ENCODE measurements at places on chromosomes 4 and X.

DNA sequence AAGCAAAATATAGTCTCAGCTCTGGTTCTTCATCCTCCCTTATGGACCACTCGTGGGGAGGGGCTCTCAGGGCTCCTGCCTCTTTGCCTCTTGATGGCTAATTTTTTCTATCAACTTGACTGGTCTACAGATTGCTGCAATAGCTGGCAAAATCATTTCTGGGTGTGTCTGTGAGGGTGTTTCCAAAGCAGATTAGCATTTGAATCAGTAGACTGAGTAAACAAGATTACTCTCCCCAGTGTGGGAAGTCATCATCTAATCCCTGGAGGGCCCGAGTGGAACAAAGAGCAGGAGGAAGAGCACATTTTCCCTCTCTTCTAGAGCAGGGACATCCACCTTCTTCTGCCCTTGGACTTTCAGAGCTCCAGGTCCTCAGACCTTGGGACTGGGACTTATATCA, 153.5 kb downstream of the STK32B start:
- DNase-seq, result no peak

GRCh38 chr4:123401271-123402120, 4.9 kb downstream of the SPRY1 start:
- DNase-seq, result no peak

GRCh38 chr4:1246901-1247863, 1.7 kb downstream of the CTBP1 start:
- no peak for DNase-seq

DNA sequence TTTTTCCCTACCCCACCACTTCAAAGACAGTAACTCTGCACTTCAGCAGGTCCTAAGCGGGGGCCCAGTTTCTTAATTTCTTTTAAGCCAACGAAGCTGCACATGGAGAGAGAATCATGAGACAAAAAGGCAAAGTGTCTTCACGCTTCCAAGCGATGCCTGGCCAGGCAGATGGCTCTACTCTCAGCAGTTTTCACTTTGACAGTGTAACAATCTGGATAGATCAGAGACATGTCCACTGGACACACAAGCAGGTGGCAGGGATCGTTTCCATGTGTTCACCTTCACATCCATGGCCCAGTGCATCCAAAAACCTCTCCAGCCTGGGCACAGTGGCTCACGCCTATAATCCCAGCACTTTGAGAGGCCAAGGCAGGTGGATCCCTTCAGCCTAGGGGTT, 27.8 kb downstream of the PPP2R2C start:
- DNase-seq, result no peak

GRCh38 chrX:120752431-120753082, 122.7 kb upstream of the C1GALT1C1 start:
- no peak for DNase-seq

- DNase-seq, result no peak
These were observed 277.3 kb upstream of the KLF3 start for GRCh38 chr4:38386654-38387188.

DNA sequence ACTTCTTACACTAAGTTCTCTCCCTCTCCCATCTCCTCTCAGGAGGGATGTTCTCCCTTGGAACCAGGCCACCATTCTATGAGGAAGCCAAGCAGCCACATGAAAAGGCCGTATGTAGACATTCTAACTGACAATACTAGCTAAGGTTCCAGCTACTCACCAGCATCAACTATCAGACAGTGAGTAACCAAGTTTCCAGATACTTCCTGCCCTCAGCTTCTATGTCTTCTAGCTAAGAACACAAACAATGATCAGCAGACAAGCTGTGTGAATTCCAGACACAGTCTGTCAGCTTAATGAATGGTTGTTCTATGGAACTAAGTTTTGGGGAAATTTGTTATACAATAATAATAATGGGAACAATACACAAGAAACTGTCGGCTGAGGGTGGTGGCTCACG, 50.8 kb downstream of the SMIM14 start:
- DNase-seq, result no peak

DNA sequence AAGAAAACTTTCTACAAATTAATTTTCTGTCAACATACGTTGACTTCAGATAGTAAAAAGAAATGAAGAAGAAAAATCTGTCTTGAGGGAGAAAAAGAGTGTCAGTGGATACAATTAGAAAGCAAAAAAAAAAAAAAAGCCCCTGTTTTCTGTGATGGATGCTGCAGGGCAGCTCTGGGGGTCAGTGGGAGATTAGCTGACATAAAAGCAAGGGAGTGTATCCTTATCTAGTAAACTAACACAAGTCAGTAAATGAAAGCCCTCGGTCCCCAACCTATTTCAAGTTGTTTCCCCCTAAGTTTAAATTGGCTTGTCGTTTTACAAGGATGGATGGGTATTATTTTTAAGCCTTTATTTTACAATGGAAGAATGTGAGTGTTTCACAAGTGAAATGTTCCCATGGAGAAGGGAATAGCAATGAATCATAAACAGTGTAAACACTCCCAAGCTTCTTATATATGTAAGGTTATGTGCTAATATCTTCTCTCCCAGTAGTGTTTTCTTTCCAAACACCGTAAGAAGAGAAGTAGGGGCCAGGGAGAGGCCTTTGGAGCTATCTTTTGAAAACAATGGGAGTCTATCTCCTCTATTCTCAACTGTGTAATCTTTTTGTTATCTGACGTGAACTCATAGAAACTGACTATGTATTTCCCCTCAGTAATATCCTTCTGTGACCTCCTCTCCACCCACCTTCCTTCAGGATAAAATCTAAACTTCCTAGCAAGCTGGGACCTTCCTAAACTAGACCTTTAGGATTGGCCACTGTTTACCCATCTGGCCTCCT, 347.7 kb downstream of the FBXO8 start:
- DNase-seq, result no peak

DNA sequence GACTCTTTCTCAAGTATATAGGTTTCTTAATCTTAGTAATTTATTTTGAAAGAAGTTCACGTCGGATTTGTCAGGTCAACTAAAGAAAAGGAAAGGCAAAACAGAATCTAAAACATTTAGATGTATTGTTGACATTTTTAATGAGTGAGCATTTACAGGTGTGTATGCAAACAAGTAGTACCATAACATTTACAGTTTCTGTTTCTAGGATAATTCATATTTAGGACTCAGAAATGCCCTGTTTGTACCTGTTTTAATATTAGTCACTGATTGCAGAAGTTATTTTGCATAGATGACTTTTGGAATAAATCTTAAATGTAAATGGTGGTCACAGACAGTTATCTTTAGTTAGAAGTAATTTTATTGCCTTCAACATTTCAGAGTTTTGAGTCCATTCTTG, 151.3 kb upstream of the NUDT6 start:
- DNase-seq, result no peak

GRCh38 chr4:130127297-130127696, 1031.3 kb downstream of the C4orf33 start:
- no peak for DNase-seq

GRCh38 chr4:41256740-41257256, at the start of gene UCHL1:
Gene UCHL1, plus strand, starts transcription at chr4:41256928. Its CDS starts 49 bp downstream, at chr4:41256977.
- DNase-seq, result no peak

DNA sequence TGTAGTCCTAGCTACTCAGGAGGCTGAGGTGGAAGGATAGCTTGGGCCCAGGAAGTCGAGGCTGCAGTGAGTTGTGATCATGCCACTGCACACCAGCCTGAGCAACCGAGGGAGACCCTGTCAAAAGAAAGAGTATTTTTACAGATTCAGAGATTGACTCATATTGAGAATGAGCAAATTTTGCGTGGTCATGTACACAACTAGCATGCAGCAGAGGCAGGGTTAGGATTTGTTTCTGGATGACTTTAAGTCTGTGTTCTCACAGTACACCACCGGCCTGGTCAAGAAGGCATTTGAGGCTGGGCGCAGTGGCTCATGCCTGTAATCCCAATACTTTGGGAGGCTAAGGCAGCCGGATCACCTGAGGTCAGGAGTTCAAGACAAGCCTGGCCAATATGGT, 44.8 kb upstream of the CBR4 start:
- no peak for DNase-seq

DNA sequence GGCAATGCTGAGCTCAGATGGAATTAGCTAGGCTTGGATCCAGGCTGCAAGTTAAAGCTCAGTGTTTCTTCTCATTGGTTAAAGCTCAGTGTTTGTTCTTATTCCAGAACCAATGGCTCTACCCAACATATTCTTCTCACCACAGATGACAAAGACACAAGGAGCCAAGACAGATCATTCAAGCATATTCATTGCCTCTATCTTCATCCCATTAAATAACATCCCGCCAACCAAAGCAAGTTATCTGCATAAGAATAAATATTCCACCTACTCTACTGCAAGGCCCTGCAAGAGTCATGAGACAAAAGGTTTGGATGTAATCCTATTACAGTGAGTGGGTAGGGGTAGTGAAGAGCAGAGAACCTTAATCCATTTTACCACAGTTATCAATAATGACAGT, 766.5 kb downstream of the C4orf33 start:
- DNase-seq, result no peak

- DNase-seq, result no peak
These were observed 20.0 kb downstream of the EMCN start for GRCh38 chr4:100497791-100498190.

GRCh38 chr4:175035905-175036304, 117.7 kb downstream of the ADAM29 start:
- DNase-seq, result no peak

GRCh38 chrX:51860679-51861078, 32.7 kb upstream of the MAGED1 start:
- DNase-seq, result no peak

- no peak for DNase-seq
These were observed 224.2 kb downstream of the RCHY1 start for GRCh38 chr4:75289914-75290582.

DNA sequence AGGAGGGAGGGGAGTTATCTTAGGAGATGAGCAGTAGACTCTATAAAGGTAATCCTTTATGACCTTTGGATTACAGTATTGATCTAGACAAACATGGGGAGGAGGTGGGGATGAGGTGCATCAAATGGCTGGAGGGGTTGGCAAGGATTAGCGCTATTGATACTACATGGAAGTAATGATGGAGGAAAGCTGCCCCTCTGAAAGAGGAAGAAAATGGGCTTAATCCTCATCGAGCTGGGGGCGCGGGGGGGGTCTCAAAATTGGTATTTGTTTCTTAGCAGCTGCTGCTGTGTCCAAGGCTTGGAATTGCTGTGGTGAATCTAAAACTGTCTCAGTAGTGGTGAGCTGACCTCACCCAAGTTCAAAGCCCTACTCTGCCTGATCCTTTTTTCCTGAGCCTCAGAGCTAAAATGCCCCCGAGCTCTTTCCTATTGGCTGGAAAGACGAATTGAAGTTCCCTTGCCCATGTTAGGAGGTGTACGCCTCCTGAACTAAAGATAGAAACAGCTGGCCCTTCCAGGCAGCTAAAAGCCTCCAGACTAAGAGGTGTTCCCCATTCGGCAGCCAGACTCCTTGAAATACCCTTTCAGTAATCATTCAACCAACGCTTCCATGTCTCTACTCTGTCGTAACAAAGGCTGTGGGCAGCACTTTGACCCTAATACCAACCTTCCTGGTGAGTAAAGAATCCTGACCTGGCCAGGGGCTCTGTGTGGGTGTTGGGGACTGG, at the start of gene ITGB1BP2:
Gene ITGB1BP2, plus strand, starts transcription at position 556 of the 730 bp plus-strand sequence. Its CDS starts 57 bp downstream, at position 613.
- DNase-seq, result no peak

DNA sequence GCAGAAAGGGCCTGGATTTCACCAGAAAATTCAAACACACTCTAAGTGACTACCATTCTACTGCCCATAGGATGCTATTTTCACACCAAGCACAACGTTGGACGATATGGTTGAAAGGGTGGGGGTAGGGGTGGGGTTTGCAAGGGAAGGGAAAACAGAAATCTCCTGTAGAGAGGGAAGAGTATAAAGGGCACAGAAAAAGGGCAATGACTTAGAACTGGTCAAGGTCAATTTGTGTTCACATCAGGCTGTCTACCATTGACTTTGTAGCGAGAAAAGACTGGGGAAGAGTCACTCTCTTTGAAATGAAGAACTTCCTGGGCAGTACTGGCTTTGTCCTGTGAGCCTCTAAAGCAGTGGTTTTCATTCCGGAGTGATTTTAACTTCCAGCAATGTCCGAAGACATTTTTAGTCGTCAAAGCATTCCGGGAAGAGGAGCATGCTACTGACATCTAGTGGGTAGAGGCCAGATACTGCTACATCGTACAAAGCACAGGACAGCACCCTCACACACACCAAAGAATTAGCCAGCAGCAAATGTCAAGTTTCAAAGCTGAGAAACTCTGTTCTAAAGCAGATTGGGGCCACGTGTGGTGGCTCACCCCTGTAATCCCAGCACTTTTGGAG, 48.4 kb upstream of the SLC7A3 start:
- DNase-seq, result no peak

GRCh38 chrX:10578527-10578926, 41.9 kb downstream of the MID1 start:
- DNase-seq, result no peak

- DNase-seq, result no peak
These were observed 58.7 kb upstream of the GPM6B start for GRCh38 chrX:13875572-13875971.

GRCh38 chr4:99852199-99852749, 35.6 kb downstream of the DAPP1 start:
- no peak for DNase-seq

DNA sequence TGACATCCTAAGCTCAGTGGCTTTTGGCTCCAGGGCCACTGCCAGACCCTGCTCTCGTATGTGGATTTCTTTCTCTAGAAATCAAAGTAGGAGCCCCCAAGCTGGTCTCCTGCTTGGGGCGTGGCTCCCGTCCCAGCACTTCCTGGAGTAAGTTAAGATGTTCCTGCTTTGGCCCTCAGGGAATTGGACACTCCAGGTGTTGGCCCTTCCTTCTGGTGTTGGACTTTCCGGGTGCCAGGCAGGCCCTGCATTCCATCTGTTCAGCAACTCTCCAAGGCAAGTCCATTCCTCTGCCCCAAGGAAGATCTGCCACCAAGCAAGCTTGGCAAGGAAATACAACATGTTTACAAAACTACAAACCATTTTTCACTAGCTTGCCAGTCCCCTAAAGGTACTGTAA, 22.1 kb upstream of the GPC4 start:
- no peak for DNase-seq

DNA sequence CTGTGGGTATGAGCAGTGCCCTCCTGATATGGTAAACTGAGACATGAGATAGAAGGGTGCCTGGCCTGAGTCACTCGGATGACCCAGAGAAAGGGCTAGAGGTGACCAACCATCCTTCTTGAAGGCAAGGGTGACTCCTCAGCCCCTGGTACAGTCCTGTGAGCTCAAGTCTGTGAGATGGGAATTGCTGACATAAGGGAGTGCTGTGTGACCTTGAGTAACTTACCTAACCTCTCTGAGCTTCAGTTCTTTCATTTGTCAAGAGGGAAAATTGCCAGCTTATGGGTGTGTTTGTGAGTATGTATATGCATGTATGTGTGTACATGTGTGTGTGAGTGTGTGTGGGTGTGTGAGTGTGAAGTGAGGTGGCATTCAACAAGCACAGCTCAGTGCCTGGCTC, 210.4 kb upstream of the PSAPL1 start:
- no peak for DNase-seq

DNA sequence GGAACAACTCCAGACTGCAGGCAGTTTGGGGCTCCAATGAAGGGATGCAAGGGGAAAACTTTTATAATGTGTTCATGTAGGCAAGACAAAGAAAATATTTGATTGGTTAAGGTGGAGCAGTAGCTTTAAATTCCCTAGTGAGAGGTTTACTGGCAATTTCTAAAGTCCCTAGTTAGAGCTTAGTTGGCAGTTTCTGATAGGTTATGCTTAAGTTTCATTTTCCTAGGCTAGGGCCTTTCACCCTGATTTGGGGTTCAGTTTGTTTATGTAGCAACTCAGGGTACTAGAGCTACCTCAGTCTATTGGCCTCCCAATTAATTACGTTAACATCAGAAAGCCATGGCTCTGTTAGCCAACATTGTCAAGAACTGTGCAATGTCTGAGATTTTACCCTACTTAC, 14.6 kb downstream of the BBS12 start:
- DNase-seq, result no peak

- no peak for DNase-seq
These were observed 29.2 kb upstream of the CCNI start for GRCh38 chr4:77104791-77105540.

- DNase-seq, result no peak
These were observed 8.7 kb downstream of the FRG2 start for GRCh38 chr4:190018201-190018920.
